Stimulated activated CD8-positive, alpha-beta memory T cell treated with anti-CD3 and anti-CD28 coated beads, Interleukin-15, amount 100 ng/mL, for 4 hours (primary cell): ENCODE measurements at places on chromosomes 5 and 9.

DNA sequence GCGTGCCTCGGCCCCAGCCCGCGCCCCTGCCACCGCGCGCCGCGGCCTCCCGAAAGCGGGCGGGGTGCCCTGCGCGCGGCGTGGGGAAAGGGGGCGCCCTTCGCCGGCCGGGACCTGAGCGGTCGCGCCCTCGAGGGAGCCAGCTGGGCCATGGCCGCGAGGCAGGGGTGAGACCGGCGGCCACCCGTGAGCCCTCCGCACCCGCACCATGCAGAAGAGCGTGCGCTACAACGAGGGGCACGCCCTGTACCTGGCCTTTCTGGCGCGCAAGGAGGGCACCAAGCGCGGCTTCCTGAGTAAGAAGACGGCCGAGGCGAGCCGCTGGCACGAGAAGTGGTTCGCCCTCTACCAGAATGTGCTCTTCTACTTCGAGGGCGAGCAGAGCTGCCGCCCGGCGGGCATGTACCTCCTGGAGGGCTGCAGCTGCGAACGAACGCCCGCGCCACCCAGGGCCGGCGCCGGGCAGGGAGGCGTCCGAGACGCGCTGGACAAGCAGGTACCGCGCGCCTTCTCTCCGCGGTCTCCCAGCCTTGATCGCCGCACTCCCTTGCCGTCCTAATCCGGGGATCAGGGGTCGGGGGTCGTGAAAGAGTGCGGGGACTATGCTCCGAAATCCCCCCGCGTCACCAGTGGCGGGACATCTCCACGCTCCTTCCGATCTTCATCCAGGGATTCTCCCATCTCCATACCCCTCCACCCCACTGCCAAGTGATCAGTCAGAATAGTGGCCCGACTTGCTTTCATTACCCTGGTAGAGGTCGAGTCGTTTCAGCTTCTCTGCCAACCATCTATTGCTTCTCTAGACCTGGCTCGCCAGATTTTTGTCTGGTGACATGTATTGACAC is 590 bp downstream of the RASGRF2 start:
- DNase-seq = peak; percentile 10

- no peak for DNase-seq
Observed at GRCh38 chr5:158373608-158374395, 514.9 kb upstream of the CLINT1 start.

- DNase-seq = no peak
Observed at GRCh38 chr5:96870094-96871026, 5.9 kb upstream of the ERAP2 start.

DNA sequence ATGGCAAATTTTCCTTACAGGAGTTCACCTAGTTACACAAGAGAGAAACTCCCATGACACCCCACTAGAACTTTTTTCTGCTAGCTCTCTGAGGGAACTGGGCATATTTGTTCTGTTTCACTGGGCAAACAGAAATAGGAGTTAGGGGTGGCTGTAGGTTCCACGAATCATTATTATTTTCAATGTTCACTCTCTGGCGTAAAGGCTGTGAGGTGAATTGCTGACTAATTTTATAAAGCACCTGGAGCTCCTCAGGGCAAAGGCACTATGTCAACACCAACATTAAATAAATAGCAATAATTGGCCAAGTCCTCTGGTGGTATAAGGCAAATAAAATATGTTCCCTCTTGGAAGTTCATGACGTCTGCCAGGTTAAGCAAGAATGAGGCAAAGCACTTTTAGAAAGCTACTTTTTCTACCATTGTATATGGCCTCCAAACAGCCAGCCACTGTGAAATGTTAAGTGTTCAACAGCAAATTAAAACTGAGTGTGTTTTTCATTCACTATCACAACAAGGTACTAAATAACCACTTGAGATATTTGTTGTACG is 344.6 kb downstream of the PDE4D start:
- DNase-seq = no peak

DNA sequence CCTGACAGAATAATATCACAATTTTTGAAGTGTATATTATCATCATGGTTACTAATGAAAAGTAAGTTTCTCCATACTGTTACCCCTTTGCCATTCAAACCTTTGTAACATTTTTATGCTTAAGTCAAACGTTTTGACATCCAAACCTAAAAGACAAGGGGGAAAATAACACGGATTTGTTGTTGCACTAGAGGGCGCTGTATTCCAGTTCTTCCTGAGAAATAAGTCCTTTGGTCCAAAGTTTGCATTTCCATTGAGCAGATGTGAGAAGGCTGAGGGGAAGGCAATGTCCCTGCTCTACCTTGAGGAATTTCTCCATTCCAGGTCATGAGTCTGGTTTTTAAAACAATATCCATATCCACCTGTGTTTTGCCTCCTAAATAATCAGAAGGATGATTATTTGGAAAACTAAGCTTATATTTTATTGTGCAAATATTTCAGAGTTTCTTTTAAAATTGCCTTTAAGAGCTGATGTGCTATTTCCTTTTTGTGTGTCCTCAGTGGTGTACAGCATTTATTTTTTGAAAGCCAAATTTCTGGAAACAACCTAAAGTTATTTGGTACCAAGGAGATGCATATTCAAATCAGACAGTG is 9.7 kb downstream of the LECT2 start:
- no peak for DNase-seq

DNA sequence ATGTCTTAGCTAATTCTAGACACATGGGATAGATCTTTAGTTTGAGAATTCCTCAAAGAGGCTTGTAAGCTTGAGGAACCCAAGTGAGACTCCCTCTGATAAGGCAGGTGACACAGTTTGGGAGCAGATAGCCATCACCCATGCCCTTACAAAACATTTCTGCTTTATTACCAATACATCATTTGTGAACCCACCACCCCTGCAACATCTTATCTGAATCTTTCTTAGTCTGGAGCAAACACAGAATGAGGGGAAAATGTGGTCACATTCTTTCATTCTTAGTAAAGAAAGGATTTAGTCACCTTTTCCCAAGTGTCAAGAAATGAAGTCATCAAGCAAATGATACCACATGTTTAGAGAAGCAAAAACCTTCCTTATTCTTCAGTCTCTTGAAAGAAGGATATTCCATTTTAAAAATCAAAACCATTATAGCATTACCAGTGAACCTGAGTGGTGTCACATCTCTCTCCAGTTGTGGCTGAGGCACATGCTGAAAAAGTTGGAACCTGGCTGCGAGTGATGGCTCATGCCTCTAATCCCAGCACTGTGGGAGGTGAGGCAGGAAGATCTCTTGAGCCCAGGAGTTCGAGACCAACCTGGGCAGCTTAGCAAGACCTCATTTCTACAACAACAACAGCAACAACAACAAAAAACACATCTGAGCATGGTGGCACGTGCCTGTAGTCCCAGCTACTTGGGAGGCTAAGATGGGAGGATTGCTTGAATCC is 65.9 kb downstream of the PRKACG start:
- DNase-seq = no peak

DNA sequence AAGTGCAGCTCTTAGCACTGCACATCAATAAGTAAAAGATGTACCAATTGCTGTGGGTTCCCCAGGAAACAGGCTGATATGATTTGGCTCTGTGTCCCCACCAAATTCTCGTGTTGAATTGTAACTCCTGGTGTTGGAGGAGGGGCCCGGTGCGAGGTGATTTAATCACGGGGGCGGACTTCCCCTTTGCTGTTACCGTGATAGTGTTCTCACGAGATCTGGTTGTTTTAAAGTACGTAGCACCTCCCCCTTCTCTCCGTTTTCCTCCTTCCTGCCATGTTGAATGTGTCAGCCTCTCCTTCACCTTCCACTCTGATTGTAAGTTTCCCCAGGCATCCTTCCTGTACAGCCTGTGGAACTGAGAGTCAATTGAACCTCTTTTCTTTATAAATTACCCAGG is 93.2 kb upstream of the ACTBL2 start:
- no peak for DNase-seq

GRCh38 chr5:180338001-180338707 is 15.0 kb downstream of the GFPT2 start:
- DNase-seq = no peak

- peak; percentile 36 for DNase-seq
Observed at GRCh38 chr5:136080483-136081216, 51.9 kb downstream of the TGFBI start.

DNA sequence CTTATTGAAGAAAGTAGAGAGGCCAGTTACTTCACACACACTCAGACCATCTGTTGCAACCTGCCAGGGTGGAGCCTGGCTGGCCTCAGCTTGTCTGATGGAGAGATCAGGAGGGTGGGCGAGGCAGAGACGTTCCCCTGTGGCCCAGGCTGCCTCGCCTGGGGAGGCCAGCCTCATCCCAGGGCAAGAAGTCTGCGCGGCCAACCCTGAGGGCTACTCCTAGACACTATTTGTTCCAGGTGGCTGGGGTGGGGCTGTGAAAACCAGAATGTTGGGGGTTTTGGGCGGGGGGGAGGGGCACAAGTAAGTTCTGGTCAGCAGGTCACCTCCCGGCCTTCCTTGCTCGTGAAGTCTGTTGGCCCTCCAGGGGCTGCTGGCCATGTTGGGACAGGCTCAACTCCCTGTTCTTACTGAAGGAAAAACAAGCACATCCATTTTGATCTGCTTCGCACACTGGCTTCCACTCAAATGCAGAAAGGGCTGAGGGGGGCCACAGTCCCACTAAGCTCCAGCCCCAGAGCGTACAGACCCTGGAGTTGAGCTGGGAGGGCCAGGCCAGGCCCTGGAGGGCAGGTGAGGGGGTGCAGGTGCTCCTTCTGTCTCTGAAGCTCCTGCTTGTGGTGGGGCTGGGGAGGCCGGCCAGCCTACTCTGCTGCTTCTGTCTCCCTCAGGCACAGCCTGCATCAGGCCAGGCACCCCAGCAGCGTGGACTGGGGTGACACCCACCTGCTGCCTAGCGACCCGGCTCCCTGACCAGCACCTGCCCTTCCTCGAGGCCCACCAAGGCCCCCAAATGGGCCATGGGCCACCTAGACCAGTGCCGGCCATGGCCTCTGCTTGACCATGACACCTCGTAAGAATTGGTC is 46.6 kb downstream of the SECISBP2 start:
- DNase-seq = no peak

GRCh38 chr9:116096853-116097252 is 56.7 kb upstream of the PAPPA start:
- DNase-seq = no peak

DNA sequence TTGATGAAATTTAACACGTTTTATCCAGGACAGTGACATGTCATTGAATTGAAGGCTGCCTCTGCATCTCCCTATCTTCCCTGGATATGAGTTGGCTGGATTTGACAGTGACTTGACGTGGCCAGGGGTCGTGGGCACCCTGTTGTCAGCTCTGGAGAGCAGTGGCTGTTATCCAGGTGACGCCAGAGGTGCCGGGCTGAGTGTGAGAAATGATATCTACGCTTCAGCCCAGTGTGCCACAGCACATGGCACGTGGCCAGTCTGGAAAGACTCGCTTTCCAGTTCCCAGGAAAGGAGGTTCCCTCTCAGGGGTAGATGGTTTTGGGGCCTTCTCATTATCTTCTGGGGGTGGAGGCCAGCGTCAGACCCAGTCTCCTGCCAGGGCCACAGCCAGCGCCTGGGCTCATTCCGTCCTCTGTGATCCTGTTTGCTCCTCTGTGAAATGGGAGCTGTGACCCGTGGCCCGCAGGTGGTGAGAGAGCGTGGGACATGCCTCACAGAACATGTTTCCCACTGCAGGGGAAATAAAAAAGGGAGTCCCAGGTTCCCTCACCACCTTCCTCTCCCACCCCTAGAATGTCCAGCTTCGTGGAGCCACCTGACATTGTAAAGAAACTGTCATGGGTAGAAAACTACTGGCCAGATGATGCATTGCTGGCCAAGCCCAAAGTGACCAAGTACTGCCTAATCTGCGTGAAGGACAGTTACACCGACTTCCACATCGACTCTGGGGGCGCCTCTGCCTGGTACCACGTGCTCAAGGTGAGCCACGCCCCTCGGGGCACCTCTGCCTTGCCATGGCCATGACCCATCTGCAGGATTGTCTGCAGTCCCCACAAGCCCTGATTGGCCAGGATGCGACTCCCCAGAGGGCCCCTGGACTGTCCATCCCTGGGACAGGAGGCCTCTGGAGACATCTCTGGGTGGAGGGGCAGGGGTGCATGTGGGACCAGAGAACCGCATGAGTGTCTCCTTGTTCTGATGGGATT is 76.5 kb downstream of the PHF2 start:
- no peak for DNase-seq

DNA sequence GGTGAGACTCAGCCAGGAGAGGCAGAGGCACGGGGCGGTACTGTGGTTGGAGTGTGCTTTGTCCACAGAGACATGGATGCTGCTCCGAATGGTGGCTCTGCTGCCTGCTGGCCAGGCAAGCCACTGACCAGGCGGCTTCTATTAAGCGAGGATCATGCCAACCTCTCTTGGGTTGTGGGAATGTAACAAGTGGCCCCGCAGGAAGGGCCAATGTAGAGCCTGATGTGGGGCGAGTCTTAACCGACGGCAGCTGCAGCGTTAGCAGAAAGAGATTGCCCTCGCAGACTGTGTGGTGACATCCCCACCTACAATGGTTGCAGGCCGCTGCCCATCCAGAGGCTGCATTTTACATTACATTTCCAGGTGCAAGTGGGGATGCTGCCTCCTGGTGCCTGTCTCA is 46.6 kb upstream of the SLC25A51 start:
- no peak for DNase-seq
